ENCODE measurements at places on chromosomes 13 and 19. TPM values are rescaled to one million over a fixed set of nuclear protein-coding genes. Genes with fewer than 3 reads are reported as not detected.

Gene PPFIA3
- 2.2 TPM for total RNA-seq

Gene PHLDB3
- total RNA-seq, result 15.5 TPM

Gene CEACAM16
- total RNA-seq, result not detected

Gene SIGLEC9
- 0.58 TPM for total RNA-seq

Gene IZUMO4
- 8.7 TPM for total RNA-seq

Gene CRX
- total RNA-seq, result not detected

Gene SIRT6
- 40.4 TPM for total RNA-seq

Gene AKAP11
- total RNA-seq, result 25.8 TPM

Gene VAV1
- total RNA-seq, result 125 TPM

Gene COMP
- not detected for total RNA-seq

Gene ZNF20
- total RNA-seq, result 3.2 TPM

Gene LGALS4
- 1.8 TPM for total RNA-seq

Gene CELF5
- 0.61 TPM for total RNA-seq

Gene SIX5
- total RNA-seq, result 0.89 TPM

Gene TRAPPC5
- 92.8 TPM for total RNA-seq

Gene KLK6
- total RNA-seq, result not detected

Gene SOX1
- total RNA-seq, result not detected

Gene MEF2B
- total RNA-seq, result 2.2 TPM

Data from activated CD8-positive, alpha-beta T cell treated with anti-CD3 and anti-CD28 coated beads, Interleukin-2, amount 10 ng/mL, durations not matched to agents 7 days and 5 days (primary cell).